ENCODE measurements at places on chromosomes 4 and X.

DNA sequence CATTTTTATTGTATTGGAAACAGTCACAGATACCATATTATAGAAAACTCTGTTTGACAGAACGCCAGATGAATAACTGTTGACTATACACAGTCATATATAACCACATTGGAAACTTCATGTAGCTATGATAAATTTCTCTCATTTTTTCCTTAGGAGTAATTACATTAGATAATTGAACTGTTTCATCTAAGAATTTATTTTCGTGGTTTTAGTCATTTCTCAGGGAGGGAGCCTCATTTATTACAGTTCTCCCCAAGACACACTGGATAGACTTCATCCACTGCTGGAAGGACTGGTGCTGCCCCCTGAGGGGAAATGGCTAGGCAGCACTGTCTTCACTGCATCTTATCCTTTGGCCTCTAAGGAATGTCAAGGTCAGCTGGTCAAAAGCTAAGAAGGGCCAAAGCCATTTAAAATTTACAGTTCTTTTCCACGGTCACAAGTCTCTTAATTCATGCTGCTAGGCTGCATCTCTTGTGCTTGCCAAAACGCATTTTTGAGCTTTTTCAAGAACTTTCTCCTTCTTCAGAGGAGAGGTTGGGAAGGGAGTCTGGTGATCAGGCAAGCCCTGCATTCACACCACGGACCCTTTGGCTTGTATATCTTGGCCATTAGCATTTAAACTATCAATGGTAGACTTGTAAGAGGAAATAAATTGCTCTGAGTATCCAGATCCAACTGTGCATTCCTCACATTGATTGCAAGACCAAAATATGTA is 145.1 kb downstream of the CBR4 start:
- H3K4me3 ChIP-seq = no peak overlapping the region
- H3K27me3 ChIP-seq = no peaks in the 10 kb centered on the region
- no peak for DNase-seq
- H3K36me3 ChIP-seq = no peaks in the 10 kb centered on the region

DNA sequence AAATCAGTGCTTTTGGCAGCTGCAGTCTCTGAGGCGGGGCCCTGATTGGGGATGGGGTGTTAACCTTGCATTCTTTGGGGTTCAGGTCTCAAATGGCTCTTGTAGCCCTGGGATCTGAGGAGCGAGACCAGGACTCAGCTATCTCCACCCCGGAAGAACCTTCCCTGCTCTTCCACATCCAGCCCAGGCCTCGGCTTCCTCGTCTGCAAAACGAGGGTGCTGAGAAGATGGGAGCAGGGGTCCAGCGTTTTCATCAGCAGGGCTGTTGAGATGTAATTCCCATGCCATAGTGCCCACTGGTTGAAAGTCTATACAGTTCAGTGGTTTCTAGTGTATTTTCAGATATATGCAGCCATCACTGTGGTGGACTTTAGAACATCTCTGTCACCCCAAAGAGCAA is 34.6 kb upstream of the WFS1 start:
- no peaks in the 10 kb centered on the region for H3K4me1 ChIP-seq
- no peaks in the 10 kb centered on the region for H3K36me3 ChIP-seq
- DNase-seq = no peak
- H3K27ac ChIP-seq = no peak overlapping the region

DNA sequence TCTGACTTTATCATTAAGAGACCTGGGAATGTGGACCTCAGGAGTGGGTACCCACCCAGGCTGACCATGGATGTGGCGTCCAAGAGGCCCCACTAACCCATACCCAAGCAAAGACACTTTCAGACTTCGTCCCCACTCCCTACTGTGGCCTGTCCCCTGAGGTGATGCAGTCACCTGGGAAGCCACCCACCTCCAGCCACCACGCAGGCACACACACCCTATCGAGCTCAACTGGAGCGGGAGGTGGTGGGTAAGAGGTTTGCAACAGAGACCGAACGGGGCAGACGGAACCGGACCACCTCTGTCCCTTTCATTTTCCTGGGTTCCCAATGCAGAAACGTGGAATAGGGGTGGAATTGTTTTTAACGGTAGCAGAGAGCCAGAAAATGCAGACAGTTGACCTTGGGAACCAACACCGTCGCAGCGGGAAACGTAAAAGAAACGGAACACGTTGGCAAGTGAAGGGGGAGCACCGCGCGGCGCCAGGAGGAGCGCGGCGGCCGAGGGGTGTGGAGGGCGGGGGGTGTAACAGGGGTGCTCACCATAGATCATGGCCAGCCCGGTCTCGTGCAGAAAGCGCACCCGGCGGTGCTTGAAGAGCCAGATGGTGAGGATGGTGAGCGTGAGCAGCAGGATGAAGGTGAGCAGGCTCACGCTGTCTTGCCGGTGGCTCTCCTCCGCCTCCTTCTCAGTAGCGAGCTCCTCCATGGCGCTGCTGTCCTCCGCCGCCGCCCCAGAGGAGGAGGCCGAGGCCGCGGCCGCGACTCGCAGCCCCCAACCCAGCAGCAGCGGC is 559 bp downstream of the SLC9A7 start:
- H3K27ac ChIP-seq = no peak overlapping the region
- peaks cover 18% of the 10 kb centered on the region for H3K4me1 ChIP-seq
- peak overlapping the region; percentile 80 for H3K4me3 ChIP-seq
- DNase-seq = peak; percentile 81
- no peaks in the 10 kb centered on the region for H3K27me3 ChIP-seq

DNA sequence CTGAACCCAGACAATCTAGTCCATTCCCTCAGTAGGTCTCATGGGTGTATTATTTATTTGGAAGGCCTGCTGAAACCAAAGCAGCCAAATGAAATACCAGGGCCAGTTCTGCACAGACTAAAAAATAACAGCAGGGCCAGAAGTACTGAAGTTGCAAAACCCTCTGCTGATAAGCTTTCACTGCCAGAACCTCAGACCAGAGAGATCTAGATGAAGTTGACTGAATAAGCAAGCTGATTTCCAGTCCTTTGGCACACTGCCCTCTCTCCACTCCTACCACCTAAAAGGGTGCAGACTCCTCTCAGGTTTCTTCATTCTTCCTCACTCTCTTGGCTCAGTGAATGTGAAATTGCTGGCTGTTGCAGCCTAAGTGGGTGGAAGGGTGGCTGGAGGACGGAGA is 276.7 kb upstream of the KLF3 start:
- H3K4me1 ChIP-seq = no peaks in the 10 kb centered on the region
- no peaks in the 10 kb centered on the region for H3K27me3 ChIP-seq
- no peak overlapping the region for H3K4me3 ChIP-seq
- no peak overlapping the region for H3K27ac ChIP-seq
- no peak for DNase-seq

DNA sequence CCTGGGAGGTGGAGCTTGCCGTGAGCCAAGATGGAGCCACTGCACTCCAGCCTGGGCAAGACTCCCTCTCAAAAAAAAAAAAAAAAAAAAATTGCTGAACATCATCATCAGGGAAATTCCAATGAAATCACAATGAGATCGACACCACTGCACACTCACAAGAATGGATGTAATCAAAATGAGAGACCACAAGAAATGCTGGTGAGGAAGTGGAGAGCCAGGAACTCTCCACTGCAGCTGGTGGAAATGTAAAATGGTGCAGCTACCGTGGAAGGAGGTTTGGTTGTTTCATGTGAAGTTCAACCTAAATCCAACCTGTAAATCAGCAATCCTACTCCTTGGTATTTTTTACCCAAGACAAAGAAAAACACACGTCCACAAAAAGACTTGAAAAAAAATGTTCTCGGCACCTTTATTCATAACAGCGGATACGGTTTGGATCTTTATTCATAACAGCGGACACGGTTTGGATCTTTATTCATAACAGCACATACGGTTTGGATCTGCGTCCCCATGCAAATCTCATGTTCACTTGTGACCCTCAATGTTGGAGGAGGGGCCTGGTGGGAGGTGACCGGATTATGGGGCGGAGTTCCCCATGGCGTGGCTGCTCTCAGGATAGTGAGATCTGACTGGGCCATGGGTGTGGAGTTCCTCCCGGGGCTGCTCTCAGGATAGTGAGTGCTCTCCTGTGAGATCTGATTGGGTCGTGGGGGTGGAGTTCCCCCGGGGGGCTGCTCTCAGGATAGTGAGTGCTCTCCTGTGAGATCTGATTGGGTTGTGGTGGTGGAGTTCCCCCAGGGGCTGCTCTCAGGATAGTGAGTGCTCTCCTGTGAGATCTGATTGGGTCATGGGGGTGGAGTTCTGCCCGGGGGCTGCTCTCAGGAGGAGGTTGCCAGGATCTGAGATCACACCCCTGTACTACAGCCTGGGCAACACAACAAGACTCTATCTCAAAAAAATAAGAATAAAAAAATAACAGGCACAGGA is 7.7 kb downstream of the GAK start:
- peak; percentile 75 for DNase-seq
- H3K4me3 ChIP-seq = no peak overlapping the region
- H3K27ac ChIP-seq = no peak overlapping the region

GRCh38 chr4:85688055-85688740 is 213.2 kb downstream of the ARHGAP24 start:
- H3K4me3 ChIP-seq = no peak overlapping the region
- peaks cover under 1% of the 10 kb centered on the region for H3K36me3 ChIP-seq

- no peak overlapping the region for H3K4me3 ChIP-seq
- no peak overlapping the region for H3K27ac ChIP-seq
- H3K36me3 ChIP-seq = no peaks in the 10 kb centered on the region
Measured at GRCh38 chr4:66653937-66654336, 891.4 kb downstream of the CENPC start.

DNA sequence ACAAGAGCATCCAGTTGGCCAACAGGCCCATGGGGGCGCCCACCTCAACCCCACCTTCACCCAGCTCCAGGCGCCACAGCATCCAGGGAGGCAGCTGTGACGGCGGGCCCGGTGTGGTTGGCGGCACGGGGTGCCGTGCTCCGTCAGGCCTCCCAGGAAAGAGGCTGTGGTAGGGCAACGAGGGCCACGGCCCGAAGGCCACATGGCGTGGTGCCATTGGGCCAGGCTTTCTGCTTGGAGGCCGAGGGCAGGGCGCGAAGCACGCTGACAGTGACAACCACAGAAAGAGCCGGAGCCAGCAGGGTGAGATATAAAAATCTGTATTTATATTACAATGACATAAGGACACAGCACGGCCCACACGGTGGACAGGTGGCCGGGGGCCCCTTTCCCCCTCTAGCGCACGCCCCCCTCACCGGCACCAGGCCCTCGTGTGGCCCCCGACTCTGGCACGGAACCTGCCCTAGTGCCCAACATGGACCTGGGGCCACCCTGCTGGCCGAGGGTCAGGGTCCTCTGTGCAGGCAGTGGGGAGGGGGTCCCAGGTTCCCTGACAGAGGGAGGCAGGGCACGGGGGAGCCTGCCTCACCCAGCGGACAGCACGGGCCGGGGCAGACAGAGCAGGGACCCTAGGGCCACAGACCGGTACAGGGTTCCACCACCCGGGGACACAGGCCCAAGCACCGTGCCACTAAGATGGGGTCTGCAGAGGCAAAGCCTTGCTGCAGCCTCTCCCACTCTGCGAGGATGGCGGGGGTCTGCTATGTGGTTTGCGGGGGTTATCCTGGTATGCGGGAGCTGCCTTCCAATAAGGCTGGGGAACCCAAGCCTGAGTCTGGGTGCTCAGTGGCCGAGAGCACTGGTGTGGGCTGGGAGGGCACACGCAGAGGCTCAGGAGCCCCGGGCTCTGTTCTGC is 5.5 kb upstream of the HAUS3 start:
- H3K36me3 ChIP-seq = peaks cover 58% of the 10 kb centered on the region
- no peaks in the 10 kb centered on the region for H3K27me3 ChIP-seq
- no peak overlapping the region for H3K4me3 ChIP-seq
- H3K4me1 ChIP-seq = peaks cover 98% of the 10 kb centered on the region
- peak overlapping the region; percentile 76 for H3K27ac ChIP-seq

DNA sequence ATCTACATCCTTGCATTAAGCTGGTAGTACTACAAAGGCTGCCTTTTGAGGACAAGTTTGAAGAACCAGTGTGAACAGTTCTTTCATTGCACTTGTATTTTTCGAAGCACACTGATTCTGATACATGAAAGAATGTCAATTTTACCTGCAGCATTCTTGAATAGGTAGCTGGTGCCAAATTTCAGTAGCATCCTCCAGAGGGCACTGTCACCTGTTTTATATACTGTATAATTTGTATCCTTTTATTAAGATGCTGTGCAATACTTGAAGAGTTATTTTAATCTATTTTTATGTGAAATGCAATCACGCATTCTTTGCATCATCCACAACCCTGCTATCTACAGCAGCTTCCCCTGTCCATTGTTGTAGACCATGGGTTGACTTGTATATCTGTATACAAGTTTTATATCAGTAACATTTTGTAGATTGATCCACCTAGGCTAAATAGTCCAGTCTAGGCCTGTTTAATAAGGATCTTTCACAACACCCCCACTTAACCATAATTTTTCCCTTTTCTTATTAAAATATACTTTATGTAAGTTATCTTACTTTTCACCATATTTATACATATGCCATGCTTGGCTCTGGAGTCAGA is 325.7 kb downstream of the PCDH7 start:
- no peak overlapping the region for H3K4me3 ChIP-seq
- no peaks in the 10 kb centered on the region for H3K36me3 ChIP-seq
- no peaks in the 10 kb centered on the region for H3K4me1 ChIP-seq
- no peak for DNase-seq

- no peak overlapping the region for H3K27ac ChIP-seq
- H3K4me3 ChIP-seq = no peak overlapping the region
- DNase-seq = no peak
- no peaks in the 10 kb centered on the region for H3K36me3 ChIP-seq
Measured at GRCh38 chr4:6364581-6364980, 94.9 kb downstream of the WFS1 start.

- peaks cover 5% of the 10 kb centered on the region for H3K36me3 ChIP-seq
- peak overlapping the region; percentile 80 for H3K4me3 ChIP-seq
- peak overlapping the region; percentile 98 for H3K27ac ChIP-seq
- DNase-seq = peak; percentile 79
- no peaks in the 10 kb centered on the region for H3K27me3 ChIP-seq
- H3K4me1 ChIP-seq = peaks cover 14% of the 10 kb centered on the region
Measured at GRCh38 chr4:169612871-169613859, 782 bp upstream of the NEK1 start.

GRCh38 chr4:121266982-121267381 is 102.9 kb upstream of the TNIP3 start:
- H3K4me1 ChIP-seq = no peaks in the 10 kb centered on the region
- no peak overlapping the region for H3K4me3 ChIP-seq
- H3K27ac ChIP-seq = no peak overlapping the region
- H3K27me3 ChIP-seq = no peaks in the 10 kb centered on the region
- no peaks in the 10 kb centered on the region for H3K36me3 ChIP-seq
- DNase-seq = no peak

- no peaks in the 10 kb centered on the region for H3K36me3 ChIP-seq
Measured at GRCh38 chr4:176964116-176964691, 171.5 kb upstream of the VEGFC start.
